ENCODE measurements at places on chromosomes 16 and 17.

DNA sequence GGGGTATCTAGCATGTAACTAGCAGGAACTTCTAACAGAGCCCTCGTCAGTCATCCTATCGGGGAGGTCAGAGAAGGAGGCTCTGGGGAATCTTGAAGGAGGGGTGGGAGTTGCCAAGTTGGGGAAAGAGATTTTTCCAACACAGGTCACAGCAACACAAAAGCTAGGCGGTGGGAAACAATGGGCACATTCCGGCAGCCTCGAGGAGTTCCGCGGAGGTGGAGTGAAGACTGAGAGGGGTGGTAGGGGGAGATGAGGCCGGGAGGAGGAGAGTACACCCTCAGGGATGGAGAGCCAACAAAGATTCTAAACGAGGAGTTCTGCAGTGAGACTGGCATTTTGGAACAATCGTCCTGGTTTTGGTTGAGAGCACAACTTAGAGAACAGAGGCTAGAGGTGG lies 13.5 kb upstream of the CALB2 start:
- no peak for DNase-seq

- DNase-seq = no peak
These were observed 5.4 kb downstream of the TNP2 start for GRCh38 chr16:11263737-11264136.

GRCh38 chr17:6959700-6960099 lies 36.1 kb upstream of the ALOX12 start:
- DNase-seq = no peak

DNA sequence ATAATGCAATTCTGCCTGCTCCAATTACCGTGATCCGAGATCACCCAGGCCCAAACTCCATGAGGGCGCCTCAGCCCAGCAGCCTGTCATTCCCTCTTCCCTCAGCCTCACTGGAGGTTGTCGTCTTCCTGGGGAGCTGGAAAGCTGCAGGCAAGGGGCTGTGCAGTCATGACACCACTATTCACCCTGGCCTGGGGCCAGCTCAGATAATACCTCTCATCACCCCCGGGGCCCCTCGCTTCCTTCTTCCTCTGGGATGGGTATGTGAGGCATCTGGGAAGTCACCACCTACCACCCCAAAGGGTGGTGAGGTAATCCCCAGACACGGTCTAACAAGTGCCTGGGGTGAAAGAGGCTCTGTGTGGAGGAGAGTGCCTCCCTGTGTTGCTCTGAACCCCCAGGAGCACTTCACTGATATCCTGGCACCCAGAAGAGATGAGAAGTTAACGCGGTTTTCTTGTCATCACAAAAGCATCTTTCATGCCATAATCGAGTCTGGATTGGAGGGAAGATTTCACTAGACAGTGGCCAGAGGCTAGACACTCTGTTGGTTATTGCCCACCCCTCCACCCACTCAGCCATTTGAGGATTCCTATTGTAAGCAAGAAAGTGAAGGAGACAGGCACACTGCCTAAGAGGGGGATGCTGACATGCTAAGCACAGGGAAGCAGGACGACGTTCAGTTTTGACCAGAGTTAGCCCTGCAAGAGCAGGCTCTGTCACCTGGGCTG lies 18.4 kb downstream of the CFAP20 start:
- no peak for DNase-seq

GRCh38 chr17:63425483-63425882 lies 20.6 kb downstream of the CYB561 start:
- DNase-seq = peak; percentile 87

DNA sequence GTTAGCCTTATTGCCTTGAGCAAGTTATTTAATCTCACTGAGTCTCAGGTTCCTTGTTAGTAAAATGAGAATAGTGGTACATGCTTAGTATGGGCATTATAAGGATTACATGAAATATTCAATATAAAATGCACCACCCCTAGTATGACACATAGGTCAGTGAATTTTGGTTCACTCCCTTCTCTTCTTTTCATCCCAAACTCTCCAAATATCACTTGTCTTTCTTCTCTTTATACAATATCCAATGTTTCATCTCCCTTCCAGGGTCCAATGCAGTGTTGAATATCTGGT lies 28.4 kb upstream of the CCL2 start:
- no peak for DNase-seq

DNA sequence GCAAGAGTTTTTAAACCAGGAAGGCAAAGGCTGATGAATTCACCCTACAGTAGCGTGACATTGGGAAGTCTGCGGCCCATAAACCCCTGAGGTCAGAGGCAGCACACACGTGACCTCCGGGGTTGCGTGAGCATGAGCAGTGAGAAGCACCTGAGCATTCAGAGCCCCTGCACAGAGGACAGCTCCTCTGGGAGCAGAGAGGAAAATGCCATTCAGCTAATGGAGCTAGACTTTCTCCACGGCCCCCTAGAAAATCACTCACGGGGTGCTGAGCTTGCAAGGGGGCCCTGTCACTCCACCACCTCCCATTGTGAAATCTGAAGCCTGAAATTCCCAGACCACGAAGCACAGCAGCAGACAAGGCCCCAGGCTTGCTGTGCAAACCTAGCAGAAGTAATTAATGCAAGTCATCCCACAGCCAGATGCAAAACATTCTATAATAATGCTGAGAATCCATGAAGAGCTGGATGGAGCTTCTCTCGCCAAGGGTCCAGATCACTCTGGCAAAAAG lies 114.9 kb upstream of the RCVRN start:
- DNase-seq = no peak

DNA sequence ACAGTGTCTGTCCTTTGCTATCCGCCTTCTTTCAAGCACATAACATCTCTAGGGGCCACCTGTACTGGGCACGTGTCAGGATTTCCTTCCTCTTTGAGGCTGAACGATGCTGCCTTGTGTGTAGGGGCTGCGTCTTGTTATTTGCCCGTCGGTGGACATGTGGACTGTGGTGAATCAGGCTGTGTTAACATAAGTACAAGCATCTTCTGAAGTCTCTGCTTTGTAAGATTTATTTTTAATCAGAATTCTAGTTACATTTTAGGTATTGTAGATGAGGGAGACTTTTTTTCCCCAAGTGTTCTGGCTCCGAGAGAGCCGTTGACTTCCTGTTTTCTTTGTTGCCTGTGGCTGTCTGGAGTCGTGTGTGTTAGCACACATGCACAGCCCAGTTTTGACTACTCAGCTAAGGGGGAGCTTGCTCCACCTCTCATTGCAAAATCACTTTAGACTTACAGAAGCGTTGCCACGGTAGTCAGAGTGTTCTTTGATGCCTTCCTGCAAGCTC lies 26.1 kb downstream of the SPG7 start:
- no peak for DNase-seq

DNA sequence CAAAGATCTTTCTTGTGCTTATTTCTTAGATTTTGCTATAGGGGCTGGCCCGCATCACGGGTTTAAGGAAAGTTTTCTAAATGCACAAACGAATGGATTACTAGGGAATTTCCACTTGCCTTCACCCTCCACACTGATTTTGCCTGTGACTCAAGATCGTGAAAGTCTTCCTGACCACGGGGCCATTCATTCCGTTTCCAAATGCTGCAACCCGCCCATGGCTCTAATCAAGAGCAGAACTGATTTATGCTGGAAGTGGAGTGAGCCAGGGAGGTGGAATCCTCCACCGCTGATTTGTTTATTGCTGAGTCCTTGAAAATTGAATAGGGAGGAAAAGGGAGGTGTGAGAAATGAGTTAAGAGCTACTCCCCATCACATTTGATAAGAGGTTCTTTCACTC lies 52.4 kb downstream of the CA10 start:
- DNase-seq = no peak

DNA sequence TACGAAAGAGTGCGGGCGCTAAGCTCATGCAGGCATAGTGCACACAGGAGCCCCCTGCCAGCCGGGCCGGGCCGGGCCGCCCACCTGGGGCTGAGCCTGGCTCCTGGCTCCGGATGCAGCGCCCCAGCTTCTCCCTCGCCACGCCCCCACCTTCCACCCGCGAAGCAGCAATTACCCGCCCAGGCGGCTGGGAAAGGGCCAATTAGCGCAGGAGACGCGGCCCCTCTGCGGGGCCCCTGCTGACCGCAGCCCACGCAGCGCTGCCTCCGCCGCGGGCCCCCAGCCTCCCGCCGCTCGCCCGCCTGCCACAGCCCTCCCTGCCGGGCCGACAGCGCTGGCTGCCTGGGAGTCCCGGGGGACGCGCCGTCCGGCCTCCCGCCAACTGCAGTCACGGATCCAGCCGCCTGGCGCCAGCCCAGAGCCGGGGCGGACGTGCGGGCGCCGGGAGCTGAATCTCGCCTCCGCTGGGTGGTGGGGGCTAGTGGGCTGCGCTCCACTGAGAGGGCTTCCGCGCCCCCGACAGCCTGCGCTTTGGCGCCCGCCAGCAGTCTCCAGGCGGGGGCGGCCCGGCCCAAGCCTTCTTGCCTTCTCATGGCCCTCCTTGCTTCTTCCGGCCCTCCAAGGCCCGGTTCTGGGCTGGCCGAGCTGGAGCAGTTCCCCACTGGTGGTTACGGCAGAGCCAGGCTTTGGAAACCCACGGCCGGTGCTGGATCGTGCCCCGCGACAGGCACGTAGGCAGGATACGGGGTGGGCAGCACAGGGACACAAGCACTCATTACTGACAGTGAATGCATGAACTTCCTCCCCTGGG lies 14.9 kb upstream of the CBFB start:
- peak; percentile 55 for DNase-seq

DNA sequence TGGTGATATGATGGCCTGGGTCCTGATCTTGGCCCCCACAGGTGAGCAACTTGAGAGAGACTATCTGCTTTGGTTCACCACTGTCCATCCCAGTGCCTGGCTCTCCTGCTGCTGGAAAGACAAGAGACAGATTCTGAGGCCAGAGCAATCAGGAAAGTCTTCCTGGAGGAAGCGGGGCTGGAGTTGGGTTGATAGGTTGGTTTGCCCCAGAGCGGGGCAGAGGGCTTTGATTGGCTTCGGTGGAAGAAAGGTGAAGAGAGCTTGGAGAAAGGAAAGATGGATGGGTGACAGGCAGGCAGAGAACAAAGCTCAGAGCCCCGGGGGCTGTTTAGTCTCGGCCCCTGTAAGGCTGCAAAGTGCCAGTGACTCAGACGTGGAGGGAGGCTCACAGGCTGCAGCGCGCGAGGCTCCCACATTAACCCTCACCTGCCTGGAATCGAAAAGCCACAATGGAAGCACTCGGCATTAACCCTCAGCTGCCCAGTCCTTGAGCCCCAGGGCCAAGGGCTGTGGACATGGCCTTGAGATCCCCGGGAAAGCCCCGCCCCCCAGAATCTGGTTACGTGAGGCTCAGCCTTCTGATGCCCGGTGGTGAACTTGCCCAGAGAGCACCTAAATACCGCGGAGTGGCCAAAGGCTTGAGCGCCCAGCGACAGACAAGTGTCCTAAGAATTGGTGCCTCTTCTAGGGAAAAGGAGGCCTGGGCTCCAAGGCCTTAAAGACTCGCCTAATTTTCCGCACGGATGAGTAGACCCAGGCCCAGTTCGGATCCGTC lies 996 bp upstream of the CPNE2 start:
- no peak for DNase-seq

DNA sequence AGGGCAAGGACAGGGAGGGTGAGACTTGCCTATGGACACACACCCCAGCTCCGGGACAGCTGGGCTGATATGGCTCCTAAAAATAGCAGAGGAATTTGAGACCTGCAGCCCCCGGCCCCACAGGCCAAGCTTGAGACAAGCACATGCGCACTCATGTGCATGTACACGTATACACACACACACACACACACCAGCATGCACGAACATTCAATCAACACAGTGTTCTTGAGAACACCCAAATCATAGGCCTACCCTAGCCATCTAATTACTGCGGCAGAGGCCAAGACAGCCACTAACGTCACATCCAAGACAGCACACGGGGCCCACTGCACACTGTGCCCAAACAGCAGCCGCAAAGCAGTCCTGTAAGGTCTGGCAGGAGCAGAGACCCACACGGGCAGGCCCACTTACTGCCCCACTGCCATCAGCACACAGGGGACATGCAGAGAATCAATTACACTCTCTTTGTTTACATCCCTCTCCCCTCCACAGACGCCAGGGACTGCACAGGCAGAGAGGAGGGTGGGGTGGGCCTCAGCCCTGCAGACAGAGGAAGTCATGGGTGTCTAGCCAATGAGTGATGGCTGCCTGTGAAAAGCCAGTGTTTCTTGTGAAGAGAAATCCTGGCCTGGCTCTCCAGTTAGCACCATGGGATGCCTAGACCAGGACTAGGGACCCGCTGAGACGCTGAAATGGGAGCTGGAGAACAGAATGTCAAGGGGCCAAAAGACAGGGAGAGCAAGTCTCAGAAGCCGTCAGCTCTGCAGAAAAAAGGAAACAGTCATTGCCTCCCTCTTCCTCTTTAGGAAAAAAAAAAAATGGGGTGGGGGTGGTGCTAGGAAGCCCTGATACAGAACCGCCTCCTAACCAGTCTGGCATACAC lies 39.3 kb downstream of the MYO18A start:
- no peak for DNase-seq

- no peak for DNase-seq
These were observed 22.9 kb downstream of the GDE1 start for GRCh38 chr16:19499006-19499405.

DNA sequence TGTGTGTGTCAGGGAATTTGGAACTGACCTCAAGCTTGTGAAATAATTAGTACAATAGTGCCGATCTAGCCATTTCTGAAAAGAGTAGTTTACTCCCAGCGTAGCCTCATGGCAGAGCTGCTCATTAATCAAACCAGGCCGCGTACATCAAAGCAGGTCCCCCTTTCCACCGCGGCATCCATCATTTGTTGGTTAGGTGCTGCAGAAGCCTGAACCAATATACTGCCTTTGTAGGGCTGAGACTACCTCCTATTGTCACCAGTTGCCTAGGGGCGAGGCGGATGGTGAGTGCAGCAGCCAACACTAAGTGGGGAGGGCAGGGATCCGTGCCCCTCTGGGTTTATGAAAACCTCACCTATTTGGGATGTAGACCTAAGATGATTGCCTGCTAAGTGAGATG lies 264.1 kb downstream of the TMEM114 start:
- DNase-seq = no peak

- no peak for DNase-seq
These were observed 1.9 kb downstream of the CBX2 start for GRCh38 chr17:79779661-79780365.

- DNase-seq = no peak
These were observed 265.5 kb downstream of the PARN start for GRCh38 chr16:14364386-14365199.

- no peak for DNase-seq
These were observed 205.9 kb downstream of the CBLN1 start for GRCh38 chr16:49075709-49076108.
